Iris pigment epithelial cell (primary cell): ENCODE measurements at places on chromosomes 5 and 9.

GRCh38 chr9:5492965-5493678 is 17.2 kb upstream of the PDCD1LG2 start:
- DNase-seq = no peak

DNA sequence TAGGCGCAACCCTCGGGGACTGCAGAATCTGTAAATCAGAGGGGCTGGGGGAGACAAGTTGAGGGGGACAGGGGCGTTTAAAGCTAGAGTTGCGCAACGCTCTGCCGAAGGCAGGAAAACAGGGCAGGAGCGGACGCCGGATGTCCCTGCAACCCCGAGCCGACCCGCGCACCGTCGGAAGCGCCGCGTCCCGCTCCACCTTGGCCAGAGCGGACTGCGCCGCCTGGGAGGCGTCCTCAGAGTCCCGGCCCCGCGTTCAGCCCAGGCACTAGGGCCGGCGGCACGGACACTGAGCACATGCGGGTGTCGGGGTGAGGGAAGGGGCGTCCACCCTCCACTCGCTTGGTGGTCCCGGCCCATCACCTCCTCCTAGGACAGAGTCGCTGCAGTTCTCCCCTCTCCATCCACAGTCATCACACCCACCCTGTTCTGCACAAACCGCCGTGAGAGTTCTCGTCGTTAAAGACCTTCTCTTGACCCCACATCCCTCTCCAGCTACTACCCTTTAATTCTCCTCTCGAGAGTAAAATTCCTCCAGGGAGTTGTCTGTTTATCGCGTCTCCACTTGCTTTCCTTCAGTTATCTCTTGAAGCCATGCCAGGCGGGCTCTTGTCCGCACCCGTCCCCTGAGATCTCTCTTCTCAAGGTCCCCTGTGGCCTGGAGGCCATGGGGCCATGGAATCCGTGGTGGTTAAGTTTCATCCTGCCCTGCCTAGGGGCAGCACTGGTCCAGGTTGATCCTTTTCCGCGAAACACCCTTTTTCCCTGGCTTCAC is 796 bp upstream of the PDLIM7 start:
- DNase-seq = peak; percentile 43

DNA sequence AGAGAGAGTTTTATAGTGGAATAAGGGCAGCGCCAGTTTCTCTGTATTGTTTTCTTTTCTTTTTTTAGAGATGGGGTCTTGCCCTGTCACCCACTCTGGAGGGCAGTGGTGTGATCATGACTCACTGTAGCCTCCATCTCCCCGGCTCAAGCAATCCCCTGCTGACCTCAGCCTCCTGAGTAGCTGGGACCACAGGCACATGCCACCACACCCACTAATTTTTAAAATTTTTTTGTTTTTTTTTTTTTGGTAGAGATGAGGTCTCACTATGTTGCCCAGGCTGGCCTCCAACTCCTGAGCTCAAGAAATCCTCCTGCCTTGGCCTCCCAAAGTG is 119.0 kb downstream of the PIK3R1 start:
- DNase-seq = no peak

- no peak for DNase-seq
Observed at GRCh38 chr9:123926941-123927340, 3.0 kb downstream of the DENND1A start.

- DNase-seq = no peak
Observed at GRCh38 chr5:171340491-171340890, 31.4 kb downstream of the TLX3 start.

DNA sequence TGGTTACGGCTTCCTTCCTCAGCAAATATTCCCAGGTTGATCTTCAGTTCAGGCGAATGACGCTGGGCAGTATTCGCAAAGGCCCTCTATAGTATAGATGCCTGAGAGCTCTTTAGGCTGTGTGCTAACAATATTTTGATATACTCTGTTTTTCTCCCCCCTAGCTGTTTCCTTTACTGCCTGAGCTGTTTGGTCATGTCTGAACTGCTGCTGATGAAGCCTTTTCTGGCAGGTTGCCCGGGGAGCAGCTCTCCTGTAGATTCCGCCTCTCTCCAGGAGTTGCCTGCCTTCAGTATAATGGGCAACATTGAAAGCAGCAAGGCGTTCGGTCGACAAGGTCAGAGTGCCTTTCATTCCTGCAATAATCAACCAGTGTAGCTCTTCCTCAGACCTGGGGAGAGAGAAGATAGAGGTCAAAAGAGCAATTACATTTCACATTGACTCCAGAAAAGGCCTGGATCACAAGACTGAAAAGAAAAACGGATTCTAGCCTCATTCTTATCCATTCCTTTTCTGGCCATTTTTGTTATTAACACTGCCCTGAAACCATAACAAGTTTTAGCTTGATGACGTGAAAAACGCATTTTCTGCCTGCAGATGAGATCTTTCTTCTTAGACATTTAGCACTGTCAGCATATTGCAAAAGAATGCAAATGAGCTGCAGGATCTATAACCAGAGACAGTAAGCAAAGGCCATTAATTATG is 60.1 kb upstream of the ZNF608 start:
- DNase-seq = peak; percentile 94

- DNase-seq = peak; percentile 16
Observed at GRCh38 chr5:38069360-38069759, 189.0 kb upstream of the EGFLAM start.

- DNase-seq = no peak
Observed at GRCh38 chr5:160061770-160062169, 52.8 kb downstream of the TTC1 start.

DNA sequence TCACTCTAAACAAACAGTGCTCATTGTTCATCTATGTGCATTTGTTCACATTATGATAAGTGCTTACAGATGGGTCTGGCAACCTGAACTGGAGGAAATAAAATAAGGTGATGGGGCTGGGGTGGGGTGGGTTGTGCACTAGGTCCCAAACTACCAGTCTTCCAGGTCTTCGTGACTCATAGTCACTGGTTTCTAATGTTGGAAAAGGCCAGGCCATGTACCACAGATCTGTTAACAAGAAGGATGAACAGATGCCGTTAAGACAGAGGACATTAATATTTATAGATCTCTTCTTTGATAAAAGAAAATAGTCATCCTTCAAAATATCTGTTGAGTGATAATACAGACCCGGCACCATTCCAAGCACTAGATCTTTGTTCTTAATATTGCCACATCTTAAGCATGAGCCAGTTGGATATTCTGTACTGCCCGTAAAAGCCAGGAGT is 71.4 kb upstream of the STARD4 start:
- peak; percentile 69 for DNase-seq

- DNase-seq = peak; percentile 80
Observed at GRCh38 chr5:34685485-34686165, 29.5 kb downstream of the RAI14 start.

- DNase-seq = no peak
Observed at GRCh38 chr5:42454216-42454995, 31.2 kb downstream of the GHR start.

DNA sequence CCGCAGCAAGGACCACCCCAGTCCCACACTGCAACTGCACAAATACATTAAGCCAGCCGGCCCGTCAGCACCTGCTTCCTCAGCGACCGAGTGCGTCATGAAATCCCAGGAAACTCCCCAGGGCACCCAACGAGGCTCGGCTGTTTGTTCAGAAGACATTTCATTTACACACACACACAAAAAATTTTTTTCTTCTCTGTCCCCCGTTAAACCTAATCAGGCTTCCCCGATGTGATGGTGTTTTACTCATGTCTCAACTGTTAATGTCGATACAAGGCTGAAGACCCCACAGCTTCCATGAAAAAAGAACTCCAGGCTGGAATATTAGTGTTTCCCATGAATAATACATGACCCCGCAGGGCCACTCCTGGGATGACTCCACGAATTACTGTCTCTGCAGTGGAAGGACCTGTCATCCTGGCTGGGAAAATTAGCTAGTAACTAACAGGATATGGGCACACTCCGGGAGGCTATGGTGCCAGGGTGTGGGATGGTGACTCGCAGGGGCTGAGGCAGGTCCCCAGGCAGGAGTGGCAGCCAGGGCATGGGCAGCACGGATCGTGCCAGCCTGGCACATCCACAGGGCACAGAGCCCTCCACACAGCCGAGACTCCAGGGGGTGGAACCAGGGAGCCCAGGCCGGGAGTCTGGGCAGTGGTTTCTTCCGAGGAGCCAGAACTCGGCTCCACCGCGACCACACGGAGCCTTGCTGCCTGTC is 102.4 kb downstream of the VAV2 start:
- DNase-seq = no peak

- DNase-seq = no peak
Observed at GRCh38 chr5:11084111-11084510, 323.1 kb upstream of the DAP start.

GRCh38 chr9:74078647-74079046 is 418.5 kb upstream of the RORB start:
- peak; percentile 91 for DNase-seq

DNA sequence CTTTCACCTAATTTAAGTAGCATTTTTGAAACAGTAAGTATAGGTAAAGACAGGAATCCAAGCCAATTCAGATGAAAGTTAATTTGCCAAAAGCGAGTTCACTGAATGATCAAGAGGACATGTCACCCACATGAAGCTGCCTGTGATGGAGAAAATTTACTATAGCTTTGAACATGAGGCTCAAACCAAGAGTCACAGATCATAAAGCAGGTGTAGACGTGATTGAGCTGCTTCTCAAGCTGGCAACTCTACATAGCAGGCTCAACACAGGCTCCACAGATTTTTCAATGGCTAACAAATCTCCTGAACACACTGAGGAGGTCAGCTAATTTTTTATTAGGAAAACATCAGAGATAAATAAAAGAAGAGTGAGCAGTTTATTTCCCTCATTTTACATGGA is 173.7 kb downstream of the FAM114A2 start:
- no peak for DNase-seq

- DNase-seq = no peak
Observed at GRCh38 chr9:38211002-38211401, 142.0 kb upstream of the SHB start.

DNA sequence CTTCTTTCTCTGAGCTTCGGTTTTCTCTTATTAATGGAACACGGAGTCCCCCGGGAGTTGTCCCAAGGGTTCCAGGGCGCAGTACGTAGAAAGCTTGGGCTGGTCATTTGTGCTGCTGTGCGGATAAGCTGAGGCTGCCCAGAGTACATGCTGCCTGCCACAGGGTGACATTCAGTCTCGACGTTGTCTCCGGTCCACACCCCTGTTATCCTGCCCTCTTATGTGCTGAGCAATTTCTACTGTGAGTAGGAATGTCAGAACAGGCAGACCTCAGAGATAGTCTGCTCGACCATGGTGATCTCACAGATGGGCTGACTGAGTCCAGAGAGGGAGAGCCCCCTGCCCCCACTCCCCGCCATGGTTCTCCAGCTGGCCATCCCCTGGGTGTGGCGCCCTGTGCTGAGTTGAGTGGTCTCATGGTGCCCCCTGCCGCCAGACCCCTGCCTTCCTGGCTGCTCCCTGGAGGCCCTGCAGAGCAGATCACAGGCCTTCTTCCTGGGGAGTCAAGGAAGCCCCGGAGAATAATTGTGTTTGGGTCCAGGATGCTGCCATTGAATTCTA is 124.0 kb downstream of the RGS3 start:
- peak; percentile 45 for DNase-seq

- DNase-seq = no peak
Observed at GRCh38 chr5:40475561-40475960, 204.2 kb upstream of the PTGER4 start.

- peak; percentile 82 for DNase-seq
Observed at GRCh38 chr9:70439991-70440706, 25.7 kb upstream of the KLF9 start.

DNA sequence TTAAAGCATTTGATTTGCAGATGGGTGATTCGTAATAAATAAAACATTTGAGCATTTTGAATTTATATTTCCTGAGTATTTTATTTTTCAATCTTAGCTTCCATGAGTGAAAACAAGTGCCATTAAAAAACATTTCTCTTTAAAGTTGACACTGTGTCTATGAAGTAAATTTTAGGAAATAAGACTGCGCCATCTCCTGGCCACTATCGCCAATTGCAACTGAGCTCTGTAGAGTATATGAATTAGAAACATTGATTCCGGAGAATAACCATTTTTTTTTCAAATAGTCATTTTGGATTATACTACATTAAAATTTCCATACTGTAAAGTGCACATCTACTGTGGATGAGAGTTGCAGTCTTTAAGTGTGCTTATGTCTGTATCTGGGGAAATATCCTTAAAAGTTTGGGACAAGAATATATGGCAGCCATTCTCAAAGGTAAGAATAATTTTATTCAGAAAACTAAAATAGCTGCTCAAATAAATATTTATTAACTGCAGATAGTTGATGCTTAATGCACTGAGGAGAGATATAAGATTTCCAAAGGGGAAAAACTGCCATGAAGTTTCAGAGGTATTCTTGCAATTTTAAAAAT is 5.9 kb downstream of the DMRTA1 start:
- peak; percentile 36 for DNase-seq

DNA sequence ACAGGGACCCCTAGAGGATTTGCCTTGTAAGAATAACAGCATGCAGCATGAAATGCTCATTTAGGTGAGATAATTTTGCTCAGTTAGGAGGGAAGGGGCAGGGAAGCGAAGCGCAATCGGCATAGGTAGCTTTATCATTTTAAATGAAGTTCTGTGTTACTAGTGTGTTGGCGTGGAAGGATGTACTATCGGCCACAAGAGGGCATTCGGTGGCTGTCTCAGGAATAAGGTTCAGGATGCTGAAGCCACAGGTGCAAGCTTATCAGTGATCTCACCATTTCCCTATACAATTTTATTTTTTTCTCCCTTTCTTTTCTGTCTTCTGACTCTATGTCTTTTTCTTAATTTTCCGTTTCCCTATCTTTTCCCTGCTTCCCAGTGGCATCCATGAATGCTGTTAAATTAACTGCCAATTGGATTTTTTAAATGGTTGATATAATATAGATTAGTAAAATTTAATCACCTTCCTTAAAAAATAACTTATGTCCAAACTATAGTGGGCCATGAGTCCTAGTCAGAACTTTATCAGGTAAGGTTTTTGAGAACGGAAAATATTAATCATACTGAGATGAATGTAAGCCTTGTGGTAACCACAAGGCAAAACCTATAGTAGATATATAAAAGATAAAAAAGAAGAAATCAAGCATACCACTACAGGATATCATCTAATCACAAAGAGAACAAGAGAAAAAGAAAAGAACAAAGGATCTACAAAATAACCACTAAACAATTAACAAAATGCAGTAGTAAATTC is 1.2 kb upstream of the INSL6 start:
- peak; percentile 74 for DNase-seq

GRCh38 chr5:80255431-80255810 is 427 bp downstream of the SERINC5 start:
- peak; percentile 67 for DNase-seq

DNA sequence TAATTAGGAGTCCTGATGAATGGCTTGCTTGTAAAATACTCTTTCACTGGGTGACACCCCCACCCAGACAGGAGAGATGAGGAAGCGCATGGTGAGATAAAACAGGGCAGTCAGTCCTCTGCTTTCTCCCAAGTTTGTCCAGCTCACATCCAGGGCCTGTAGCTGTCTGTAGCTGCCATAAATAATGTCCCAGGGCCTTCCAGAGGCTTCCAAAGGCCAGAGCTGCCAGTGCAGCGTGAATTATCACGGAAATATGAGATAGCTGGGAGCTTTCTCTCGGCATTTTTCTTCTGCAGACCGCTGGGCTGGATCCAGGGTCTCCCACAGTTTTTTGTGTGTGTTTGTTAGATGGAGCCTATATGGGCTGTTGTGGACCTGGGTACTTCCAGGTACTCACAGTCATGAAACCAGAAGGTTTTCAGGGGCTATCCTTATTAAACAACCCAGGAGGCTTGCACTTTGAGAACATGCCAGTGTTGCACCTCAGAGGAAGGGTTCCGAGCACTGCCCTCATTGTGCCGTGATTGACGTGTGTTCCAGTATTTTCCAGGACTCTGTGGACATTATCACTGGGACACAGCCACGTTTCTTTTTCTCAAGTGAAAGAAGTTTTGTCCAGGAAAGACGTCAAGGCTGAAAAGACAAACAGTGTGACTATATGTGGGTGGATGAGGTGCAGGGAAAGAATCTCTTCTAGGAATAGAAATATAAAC is 117.5 kb downstream of the FGF1 start:
- DNase-seq = peak; percentile 70
